ENCODE measurements at places on chromosomes 5 and 9.

DNA sequence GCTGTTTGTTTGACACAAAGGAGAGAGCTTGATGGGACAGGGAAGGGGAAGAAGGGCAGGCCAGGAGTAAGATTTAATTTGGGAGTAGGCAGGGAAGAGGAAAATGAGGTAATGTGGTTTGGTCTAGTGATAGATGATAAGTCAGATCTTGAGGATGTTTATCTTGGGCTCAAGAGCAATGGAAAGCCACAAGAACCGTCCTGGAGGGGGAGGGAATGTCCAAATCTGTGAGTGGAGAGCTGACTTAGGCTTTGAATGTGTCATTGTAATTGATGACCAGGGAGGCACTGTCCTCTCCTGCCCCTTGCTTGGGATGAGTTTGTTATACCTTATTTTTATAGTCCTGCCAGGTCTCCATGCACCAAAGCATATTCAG lies 37.5 kb downstream of the MAMDC2 start:
- no peak for DNase-seq

DNA sequence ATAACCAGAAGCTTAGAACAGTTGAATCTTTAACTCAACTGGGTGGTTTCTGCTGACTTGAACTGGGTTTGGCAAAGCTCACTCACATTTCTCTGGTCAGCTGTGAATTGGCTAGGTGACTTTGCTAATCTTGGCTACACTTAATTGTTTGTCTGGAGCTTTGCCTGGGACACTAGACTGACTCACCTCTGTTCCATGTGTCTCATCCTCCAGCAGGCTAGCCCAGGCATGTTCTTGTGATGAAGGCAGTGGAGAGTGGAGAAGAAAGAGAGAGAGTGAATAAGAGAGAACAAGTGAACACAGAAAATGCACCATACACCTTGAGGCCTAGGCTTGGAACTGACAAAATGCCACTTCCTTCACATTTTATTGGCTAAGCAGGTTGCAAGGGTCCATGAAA lies 32.6 kb downstream of the SPATA31D1 start:
- no peak for DNase-seq

- DNase-seq, result no peak
Observed at GRCh38 chr5:29024052-29024451, 1985.7 kb upstream of the CDH9 start.

DNA sequence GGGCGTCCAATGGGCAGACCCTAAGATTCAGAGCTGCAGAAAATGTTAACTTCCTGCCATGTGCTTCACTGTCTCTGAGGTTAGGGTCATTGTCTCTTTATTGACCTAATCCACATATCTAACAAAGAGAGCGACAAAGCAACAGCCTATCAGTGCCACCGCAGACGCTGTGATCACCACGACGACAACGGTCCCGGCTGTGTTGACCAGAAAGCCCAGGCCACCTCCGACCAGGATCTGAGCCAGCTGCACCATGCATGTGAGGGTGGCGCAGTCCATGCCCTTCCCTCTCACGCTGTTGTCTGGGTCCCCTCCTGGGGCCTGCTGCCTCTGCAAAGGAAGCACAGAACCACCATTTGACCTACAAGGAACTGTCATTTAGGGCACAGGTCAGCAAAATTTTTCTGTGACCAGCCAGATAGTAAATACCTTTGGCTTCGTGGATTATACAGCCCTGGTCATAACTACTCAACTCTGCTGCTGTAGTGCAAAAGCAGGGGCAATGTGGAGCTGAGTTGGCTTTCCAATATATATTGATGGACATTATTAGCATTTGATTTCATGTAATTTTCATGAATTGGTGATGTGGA lies 8.5 kb downstream of the RXFP3 start:
- no peak for DNase-seq

DNA sequence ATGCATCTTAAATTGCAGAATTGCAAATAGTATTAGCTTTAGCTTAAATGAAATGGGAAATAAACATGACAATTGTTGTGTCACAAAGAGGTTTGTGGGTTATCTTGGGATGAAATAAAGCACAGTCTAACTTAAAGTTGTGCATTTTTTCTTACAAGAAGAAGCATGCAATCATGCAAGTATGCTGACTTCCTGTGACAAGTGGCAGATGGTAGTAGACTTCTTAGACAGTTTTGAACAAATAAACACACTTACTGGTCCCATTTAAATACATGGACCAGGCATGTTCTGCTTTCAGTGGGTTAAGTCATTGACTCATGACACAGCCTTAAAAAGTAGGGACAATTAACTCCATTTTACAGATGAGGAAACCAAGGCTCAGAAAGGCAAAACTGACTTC lies 15.9 kb upstream of the C5orf63 start:
- no peak for DNase-seq

GRCh38 chr9:106818034-106818433 lies 44.9 kb upstream of the ZNF462 start:
- DNase-seq, result no peak

- no peak for DNase-seq
Observed at GRCh38 chr9:130639124-130639765, 25.1 kb upstream of the PRDM12 start.

- no peak for DNase-seq
Observed at GRCh38 chr5:112692472-112692871, 45.2 kb upstream of the APC start.

All from stimulated activated CD8-positive, alpha-beta memory T cell treated with anti-CD3 and anti-CD28 coated beads, Interleukin-4, amount 100 ng/mL, for 1 hour (primary cell).